ENCODE measurements at places on chromosomes 7 and 10.

DNA sequence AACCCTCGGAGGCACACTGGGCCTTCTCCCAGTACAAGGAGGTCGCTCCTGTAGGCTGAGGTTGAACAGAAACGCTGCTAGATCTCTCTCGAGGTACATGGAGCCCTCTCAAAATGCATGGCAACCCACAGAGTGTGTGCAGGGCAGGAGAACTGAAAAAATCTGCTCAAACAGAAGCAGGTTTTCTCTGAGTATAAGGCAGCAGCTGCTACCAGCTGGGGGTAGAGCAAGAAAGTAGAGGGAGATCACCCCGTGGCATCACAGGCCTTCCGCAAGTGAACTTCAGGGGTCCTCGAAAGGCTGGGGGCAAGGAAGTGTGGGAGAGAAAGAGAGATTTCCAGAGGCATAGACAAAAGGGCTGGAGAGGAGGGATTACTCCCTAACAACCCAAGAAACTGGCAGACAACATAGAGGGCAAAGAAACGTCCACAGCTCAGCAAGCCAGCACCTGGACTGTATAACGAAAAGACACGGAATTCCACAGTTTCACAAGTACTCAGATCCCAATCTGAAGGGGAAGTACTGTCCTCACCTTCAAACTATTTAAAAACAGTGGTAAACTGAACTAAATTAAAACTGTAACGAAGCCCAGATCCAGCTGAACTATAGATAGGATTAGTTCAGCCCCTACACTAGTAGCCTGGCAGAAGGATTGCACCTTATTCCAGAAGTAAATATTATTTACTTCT, 299.2 kb downstream of the IPMK start:
- DNase-seq, result no peak

GRCh38 chr7:3234851-3235250, 66.2 kb upstream of the SDK1 start:
- DNase-seq, result no peak

DNA sequence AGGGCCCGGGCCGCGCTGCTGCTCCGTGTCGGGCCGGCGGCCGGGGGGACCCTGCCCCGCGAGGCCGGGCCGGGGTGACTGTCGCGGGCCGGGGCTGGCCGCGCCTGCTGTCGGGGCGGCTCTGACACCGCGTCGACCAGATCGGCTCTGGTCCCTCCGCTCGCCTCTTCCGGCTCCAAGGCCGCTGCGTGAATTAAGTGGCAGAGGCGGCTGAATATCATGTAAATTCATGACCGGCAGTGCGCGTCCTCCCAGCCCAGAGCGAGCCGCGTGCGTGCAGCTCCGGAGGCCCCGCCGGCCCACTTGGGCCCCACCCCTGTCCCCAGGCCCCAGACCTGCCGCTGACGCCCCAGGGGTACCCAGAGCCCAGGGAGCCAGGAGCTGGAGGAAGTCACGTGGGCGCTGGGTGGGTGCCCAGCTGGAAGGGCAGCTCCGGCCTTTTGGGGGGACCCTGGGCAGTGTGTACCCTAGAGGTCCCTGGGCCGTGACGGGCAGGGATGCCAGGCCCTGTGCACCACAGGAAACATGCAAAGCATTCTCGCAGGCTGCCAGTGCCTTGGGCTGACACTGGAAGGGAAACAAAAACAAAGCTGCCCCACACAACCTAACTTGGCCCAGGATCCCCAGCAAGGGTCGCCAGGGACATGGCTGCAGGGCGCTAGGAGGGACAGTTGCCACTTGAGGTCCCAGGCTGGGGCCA, 584.0 kb upstream of the MKI67 start:
- no peak for DNase-seq

DNA sequence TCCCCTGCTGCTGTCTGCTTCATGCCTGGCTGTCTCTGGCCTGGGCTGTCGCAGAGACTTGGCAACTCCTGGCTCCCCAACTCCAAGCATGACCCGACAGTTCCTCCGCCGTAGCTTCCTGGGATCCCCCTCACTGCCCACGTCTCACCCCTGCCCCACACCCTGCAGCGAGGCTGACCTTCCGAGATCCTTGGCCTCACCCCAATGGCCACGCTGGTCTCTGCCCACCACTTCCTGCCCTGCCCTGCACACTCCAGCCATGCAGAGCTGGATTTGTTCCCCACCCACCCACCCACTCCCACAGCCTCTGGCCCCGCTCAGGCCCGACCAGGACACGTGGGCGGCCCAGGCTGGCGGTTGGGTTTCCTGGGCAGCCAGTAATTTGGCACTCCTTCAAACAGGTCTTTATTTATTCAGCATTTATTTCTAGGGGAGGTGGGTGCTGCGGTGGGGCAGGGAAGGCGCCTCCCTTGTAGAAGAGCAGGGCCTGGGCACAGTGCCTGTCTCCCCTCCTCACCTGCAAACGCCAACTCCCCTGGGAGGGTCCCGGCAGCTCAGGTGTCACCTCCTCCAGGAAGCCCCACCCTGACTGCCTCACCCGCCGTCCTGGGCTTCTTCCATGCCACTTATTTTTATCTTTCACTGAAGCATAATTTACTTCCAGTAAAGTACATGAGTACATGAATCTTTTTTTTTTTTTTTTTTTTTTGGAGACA, 25.5 kb downstream of the GTF2IRD1 start:
- peak; percentile 91 for DNase-seq

GRCh38 chr10:113047605-113047962, 97.5 kb downstream of the TCF7L2 start:
- DNase-seq, result no peak

GRCh38 chr10:94137747-94138146, 144.0 kb downstream of the PLCE1 start:
- DNase-seq, result no peak

DNA sequence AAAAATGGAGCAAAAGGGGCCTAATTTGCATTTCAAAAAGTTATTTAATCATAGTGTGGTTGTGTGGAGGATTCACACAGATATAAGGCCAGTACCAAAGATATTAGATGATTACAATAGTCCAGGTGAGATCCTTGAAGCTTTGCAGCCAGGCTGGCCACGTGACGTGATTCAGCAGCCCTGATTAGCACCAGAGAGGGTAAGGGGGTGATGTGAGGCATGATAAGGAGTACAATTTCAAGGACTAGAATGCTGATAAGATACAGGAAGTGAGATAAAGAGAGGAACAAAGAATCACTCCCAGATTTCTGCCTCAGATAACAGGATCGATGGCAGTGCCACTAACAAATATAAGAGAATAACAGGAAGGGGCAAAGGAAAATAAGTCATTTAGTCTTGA, 108.4 kb upstream of the PALS2 start:
- no peak for DNase-seq

Data from upper lobe of right lung (tissue), 1 donor.